ENCODE measurements at places on chromosomes 13 and 19.

GRCh38 chr19:46984077-46985010, 35.3 kb upstream of the NPAS1 start:
- peak; percentile 70 for DNase-seq

- no peak for DNase-seq
Measured at GRCh38 chr19:42074513-42075363, 1.2 kb upstream of the ZNF574 start.

DNA sequence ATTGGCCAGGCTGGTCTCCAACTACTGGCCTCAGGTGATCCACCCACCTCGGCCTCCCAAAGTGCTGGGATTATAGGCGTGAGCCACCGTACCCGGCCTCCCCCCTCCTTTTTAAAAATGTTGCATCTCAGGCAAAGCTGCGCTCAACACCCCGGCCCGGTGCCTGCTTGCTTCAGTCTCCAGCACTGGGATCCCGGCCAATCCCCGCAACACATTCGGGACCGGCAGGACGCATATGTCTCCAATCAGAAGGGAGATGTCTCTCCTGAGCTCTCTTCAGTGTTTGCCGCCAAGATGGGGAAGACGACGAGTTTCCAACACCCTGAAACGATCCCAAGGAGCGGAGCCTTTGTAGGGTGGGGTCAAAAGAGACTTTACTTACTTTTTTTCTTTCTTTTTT, 16.1 kb downstream of the GNG7 start:
- no peak for DNase-seq

DNA sequence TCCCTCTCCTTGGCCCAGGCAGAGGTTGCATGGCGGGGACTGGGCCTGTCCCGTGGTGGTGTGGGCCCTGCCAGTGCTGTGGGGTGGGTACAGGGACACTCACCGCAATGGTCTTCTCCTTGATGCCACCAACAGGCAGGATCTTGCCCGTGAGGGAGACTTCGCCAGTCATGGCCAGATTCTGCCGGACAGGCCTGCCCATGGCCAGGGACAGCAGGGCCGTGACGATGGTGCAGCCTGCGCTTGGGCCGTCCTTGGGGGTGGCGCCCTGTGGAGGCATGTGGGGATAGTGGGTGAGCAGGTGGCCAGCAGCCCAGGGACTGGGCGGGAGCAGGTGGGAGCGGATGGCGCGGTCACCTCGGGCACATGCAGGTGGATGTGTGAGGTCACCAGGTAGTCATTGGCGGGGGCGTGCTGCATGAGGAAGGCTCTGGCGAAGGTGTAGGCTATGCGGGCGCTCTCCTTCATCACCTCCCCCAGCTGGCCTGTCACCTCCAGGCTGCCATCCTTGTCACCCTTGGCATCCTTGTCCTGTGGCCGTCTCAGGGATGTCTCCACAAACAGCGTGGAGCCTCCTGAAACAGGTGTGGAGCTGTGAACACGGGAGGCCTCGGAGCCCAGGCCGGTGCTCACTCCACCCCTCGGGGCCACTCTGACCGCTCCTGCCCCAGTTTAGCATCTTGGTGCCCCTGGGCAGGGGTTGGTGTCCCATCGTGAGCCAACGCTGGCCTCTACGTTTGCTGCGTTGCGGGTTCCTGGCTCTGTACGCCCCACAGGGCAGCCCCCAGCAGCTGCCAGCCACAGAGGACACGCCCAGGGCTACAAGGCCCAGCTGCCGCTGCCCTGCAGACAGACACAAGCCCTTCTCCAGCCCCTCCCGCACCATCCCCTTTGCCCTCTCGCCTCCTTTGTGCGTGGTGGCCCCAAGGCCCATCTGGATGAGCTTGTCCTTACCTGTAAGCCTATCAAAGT, 3.4 kb downstream of the RPL36 start:
- no peak for DNase-seq

GRCh38 chr19:7788933-7789323, 25.9 kb downstream of the CLEC4M start:
- no peak for DNase-seq

DNA sequence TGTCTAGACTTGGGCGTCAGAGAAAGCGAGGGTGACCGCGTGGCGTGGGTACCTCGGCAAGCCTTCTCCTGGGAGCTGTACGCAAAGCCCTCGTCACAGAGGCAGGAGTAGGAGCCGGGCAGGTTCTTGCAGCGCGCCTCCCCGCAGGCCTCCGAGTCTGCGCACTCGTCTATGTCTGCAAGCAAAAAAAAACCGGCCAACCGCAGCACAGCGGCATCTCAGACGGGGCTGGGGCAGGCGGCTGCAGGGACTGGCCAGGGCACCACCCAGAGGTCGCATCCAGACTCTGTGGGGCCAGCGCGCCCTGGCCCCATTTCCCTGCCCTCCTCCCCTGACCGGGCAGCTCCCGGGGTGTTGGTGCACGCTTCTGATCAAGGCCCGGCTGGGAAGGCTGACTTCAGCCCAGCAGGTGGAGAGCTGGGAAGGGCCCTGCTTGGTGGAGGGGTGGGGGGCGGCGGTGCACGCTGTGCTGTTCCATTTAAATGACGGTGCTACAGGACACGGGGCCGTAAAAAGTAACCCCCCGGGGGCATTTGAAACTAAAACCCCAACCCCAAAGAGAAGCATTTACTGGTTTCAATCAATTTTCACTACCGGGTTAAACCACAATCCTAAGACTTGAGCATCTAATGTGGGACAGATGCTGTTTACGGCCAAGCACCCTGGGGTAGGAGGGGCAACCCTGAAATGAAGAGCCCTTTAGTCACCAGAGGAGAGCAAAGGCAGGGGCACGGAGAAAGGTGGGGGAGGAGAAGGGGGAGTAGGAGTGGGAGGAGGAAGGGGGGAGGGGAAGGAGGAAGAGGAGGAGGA, 28.2 kb downstream of the GAS6 start:
- DNase-seq: no peak

DNA sequence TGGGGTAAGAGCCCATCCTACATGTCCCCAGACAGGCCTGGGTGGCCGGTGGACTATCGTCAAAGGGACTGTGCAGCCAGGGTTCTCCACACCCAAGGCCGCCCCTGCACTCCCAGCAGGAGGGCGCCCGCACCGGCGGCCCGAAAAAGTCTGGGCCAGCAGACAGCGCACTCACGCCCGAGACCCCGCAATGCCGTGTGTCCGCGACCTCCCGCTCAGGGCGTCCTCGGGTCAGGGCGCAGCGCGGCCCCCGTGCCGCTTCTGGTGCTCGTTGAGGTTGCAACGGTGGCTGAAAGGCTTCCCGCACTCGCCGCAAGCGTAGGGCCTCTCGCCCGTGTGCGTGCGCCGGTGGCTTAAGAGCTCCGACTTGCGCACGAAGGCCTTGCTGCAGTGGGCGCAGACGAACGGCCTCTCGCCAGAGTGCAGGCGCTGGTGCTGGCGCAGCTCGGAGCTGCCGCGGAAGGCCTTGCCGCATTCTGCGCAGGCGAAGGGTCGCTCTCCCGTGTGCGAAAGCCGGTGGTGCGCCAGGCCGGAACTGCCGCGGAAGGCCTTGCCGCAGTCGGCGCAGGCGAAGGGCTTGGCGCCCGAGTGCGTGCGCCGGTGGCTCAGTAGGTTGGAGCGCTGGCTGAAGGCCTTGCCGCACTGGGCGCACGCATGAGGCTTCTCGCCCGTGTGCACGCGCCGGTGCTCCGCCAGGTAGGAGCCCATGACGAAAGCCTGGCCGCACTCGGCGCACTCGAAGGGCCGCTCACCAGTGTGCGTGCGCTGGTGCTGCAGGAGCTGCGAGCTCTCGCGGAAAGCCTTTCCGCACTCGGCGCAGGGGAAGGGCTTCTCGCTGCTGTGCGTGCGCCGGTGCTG, 2.8 kb upstream of the A1BG start:
- DNase-seq: no peak

DNA sequence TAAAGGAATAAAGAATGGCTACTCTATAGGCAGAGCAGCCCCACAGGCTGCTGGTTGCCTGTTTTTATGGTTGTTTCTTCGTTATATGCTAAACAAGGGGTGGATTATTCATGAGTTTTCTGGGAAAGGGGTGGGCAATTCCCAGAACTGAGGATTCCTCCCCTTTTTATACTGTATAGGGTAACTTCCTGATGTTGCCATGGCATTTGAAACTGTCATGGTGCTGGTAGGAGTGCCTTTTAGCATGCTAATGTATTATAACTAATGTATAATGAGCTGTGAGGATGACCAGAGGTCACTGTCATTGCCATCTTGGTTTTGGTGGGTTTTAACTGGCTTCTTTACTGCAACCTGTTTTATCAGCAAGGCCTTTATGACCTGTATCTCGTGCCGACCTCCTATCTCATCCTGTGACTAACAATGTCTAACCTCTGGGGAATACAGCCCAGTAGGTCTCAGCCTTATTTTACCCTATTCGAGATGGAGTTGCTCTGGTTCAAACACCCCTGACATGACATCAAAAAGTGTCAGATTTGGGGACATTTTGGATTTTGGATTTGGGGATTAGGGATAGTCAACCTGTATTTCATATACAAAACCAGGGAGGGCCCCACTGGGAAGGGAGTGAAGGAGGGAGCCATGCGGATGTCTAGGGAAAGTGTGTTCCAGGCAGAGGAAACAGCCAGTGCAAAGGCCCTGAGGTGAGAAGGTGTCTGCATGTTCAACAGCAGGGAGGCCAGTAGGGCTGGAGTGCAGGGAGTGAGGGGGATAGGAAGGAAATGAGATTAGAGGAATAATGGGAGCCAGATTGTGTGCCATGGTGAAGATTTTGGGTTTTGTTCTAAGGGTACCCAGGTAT, 10.9 kb downstream of the FXYD5 start:
- no peak for DNase-seq

DNA sequence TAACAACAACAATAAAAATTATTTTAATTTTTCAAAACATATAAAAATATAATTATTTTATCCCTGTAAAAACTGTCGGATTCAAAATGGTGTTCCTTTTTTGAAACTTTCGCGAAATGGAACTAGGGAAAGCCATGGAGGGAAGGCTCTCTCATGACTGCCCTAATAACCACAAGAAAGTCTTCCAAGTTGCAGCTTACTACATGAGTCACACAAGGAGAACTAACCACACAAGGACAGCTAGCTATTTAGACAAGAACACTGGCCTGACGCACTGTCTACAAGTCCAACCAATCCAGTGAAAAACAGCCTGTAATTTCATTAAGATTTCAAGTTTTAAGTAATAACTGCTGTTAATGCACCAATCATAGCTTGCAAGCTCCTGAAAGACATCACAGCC, 319.2 kb upstream of the PCDH9 start:
- DNase-seq: no peak

DNA sequence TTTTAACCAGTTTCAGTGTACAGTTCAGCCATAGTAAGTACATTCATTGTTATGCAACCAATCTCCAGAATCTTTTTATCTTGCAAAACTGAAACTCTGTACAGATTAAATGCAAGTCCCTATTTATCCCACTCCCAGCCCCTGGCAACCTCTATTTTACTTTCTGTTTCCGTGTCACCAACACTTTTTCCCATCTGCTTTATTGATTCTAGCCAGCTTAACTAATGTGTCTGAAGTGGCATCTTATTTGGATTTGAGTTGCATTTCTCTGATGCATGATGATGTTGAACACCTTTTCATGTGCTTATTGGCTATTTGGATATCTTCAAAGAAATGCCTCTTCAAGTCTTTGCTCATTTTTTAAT, 18.9 kb downstream of the SPATA13 start:
- DNase-seq: no peak

GRCh38 chr13:82747291-82747690, 1135.0 kb downstream of the SLITRK1 start:
- no peak for DNase-seq

- no peak for DNase-seq
Measured at GRCh38 chr19:49247676-49248075, 77.3 kb downstream of the SLC6A16 start.

DNA sequence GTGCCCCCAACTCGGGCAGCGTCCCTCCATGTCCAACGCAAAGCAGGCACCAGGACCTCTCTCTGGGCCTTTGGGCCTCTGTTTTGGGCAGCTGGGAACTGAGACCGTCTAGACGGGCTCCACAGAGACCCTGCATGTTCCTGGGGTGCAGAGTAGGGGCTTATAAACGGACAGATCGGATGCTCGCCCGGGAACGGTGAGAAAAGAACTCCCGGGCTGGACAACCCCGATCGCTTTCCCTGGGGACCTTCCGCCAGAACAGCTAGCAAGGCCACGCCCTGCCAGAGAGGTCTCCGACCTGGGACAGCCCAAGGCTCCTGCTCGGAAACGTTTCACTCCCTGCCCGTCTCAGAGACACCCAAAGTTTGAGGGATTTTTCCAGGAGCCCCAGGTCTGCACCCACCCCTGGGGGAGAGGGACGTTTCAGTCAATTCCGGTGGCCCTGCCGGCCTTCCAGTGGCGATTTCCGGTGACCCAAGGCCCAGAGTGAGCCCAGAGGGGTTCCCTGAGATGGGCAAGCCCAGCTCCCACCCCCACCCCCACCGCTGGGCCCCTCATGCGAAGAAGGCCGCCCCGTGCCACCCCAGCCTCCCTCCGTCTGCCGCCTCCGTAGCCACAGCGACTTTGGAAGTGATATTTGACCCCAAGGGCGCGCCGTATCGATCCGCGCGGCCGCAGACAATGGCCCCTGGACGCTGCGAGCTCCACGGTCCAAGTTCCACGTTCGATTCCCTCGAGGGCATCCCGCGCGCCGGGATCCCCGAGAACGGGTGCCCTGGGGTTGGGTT, 1.7 kb downstream of the NR2F6 start:
- DNase-seq: no peak

- no peak for DNase-seq
Measured at GRCh38 chr13:102392481-102393209, 9.2 kb downstream of the FGF14 start.

- no peak for DNase-seq
Measured at GRCh38 chr19:56919308-56919995, 78.9 kb upstream of the PEG3 start.

DNA sequence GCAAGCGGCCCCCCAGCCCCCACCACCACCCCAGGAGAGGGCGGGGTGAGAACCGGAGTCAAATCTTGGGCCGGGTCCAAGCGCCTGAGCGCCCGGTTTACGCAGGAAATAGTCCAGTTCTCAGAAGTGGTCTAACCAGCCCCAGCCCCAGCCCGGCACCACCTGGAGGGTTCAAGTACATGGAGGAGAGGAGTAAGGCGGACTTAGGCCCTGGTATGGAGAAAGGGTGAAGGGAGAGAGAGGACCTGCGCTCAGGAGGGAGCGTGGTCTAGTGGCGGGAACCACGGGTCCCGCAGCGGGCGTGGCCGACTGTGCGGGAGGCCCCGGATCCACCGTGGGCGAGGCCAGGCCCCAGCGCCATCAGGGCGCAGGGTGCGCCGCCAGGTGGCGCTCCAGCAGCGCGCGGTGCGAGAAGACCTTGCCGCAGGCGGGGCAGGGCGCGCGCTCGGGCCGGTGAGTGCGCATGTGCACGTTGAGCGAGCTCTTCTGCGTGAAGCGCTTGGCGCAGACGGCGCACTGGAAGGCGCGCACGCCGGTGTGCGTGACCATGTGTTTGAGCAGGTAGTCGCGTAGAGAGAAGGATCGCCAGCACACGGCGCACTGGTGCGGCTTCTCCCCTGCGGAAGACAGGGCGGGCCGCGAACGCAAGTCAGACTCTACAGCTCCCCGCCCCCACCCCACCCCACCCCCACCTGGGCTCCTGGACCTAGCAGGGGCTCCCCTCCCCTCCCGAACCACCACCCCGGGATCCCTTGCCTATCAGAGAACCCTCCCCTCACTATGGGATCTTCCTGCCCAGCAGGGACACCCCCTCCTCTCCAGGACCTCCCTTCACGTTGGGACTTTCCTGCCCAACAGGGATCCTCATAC, 2.1 kb upstream of the SLC27A5 start:
- peak; percentile 75 for DNase-seq

GRCh38 chr13:28623782-28624706, 34.9 kb upstream of the POMP start:
- DNase-seq: no peak

- no peak for DNase-seq
Measured at GRCh38 chr13:44249431-44249836, 124.2 kb upstream of the SERP2 start.

- DNase-seq: no peak
Measured at GRCh38 chr13:49620170-49620621, 8.1 kb upstream of the ARL11 start.
